Activated CD4-positive, alpha-beta T cell treated with anti-CD3 and anti-CD28 coated beads for 36 hours (primary cell): ENCODE measurements at places on chromosomes 7 and 10.

DNA sequence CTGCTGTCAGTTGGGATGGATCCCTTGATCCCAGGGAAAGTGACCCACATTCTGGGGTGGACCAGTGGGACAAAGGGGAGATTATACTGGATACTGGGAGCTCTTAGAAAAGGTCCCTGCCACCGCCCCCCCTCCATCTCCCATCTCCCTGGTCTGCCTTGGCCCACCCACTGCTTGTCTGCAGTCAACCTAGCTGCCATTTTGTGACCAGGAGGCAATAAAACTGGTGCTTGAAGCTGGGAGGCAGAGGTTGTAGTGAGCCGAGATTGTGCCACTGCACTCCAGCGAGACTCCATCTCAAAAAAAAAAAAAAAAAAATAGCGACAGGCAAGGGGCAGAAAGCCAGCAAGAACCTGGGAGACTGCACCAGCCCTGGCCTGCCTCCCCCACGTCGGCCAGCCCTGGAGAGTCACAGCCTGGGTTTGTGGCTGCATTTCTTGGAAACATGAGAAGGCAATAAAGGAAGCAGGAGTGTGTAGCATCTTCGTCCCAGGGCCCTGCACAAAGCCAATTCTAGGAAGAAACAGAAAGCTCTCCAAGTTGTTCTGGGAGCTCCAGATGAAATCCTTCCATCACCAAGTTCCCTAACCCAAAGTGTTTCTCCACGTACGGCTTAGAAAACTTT is 4.7 kb upstream of the ARPC1B start:
- DNase-seq = no peak

DNA sequence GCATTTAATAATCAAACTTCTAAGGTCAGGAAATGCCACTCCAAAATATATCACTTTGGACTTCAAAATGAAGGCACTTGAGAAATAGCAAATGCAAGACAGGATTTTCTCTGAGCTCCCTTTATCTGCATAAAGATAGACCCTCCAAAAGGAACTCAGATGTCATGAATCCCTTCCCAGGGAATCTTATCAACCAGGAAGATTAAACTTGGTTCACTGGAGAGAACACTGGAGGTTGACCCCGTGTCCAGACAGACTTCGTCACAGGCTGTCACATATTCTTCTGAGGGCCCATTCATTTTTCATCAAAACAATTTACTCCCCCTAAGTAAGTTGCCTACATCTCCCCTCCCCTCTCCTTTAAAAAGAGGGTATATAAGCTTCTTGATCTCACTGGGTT is 21.2 kb downstream of the IFIT3 start:
- no peak for DNase-seq

- DNase-seq = no peak
Observed at GRCh38 chr10:37819797-37820196, 37.6 kb downstream of the ZNF248 start.

- DNase-seq = no peak
Observed at GRCh38 chr10:25811052-25811685, 122.9 kb upstream of the MYO3A start.

GRCh38 chr7:106590209-106590816 is 70.6 kb downstream of the CCDC71L start:
- no peak for DNase-seq

DNA sequence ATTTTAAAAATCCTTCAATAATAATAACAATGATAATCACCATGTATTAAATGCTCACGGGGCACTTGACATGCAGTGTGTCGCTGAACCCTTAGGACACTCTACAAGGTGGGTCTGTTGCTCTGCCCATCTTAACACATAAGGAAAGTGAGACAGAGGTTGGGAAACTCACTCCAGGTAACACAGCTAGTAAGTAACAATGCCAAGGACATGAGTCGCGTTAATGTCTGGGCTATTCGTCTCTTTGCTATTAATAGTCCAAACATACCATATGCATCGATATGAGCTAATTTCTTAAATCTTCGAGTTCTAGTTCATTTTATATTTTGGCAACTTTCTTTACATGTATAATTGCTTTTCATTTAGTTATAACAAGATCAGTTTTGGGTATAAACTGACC is 79.5 kb downstream of the BEND7 start:
- DNase-seq = no peak

DNA sequence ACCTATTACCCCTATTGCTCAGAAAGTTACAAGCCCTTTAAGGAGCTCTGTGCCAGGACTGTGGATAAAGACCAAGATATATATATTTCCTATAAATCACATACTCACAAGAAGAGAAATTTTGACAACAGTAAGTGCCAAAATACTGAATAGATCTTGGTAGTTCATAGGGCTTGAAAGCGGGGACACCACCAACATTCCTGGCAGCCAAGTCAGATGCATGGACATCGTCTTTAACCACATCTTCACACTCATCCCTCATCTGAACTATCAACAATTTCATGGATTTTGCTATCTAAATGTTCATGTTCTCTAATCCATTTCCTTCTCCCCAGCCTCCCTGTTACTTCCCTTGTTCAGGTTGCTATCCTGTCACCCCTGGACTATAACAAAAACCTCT is 67.5 kb upstream of the LRRC17 start:
- DNase-seq = no peak

DNA sequence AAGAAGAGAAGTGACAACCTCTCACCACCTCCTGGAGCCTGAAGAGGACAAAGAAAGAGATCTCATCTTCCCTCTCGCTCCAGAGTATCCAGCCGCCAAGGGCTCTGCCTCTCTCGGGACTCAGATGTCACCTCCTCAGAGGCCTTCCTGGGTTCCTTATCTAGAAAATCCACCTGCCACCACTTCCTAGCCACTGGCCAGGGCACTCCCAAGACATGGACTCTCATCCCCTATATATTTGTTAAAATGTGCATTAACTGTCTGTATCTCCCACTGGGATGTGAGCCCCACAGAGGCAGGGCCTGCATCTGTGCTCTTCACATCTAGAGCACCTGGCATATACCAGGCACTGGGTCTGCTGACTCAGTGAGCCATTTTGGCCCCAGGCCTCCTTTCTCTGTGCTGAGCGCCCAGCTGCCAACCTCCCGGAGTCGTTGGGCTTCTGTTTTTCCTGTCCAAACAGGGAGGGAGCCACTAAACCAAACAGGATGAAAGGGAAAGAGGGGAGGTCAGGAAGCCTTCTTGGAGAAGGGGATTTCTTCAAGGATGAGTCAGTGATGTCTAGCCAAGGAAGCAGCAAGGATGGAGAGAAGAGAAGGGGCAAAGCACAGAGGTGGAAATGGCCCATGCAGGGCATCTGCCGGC is 58.9 kb downstream of the KCNMA1 start:
- DNase-seq = no peak
